Stimulated activated CD8-positive, alpha-beta memory T cell treated with anti-CD3 and anti-CD28 coated beads, Interleukin-15, amount 100 ng/mL, for 24 hours (primary cell): ENCODE measurements at places on chromosomes 5 and 9.

GRCh38 chr5:82365744-82366228 is 87.6 kb upstream of the RPS23 start:
- no peak for DNase-seq

GRCh38 chr9:100064872-100065581 is 33.8 kb downstream of the ERP44 start:
- DNase-seq = no peak

GRCh38 chr5:116472274-116472673 is 102.3 kb downstream of the SEMA6A start:
- no peak for DNase-seq

DNA sequence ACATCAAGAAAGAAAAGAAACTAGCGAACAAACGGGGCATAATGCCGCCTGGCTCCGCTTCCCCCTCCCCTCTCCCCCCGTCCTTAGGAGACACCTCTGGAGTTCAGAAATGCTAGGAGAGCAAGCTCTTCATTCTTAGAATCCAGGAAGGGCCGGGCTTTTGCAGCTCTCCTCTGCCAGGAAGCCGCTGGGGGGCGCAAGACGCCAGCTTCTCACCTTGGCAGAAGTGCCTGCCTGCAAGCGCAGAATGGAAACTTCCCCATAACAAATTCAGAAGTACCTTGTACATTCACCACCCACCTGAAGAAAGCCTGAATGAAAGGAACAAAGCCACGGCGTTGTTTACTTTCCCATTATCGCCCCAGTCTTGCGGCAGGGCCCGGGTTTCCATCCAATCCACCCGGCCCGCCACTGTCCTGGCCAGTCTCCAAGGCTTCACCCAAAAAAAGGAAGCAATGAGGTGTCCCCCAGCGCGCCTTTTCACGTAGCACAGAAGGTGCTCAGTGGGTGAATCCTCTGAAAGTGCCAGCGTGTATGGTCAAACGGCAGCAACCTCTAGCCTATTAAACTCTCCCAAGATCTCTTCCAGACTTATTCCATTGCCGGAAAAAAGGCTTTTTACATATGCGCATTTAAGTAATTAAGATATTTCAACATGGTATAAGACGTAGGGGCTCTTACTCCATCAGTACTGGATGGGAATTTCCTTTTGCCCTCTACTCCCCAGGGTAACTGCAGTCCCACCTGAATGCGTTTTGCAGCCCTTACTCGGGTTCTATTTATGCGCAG is 1.6 kb upstream of the GADD45G start:
- peak; percentile 77 for DNase-seq

DNA sequence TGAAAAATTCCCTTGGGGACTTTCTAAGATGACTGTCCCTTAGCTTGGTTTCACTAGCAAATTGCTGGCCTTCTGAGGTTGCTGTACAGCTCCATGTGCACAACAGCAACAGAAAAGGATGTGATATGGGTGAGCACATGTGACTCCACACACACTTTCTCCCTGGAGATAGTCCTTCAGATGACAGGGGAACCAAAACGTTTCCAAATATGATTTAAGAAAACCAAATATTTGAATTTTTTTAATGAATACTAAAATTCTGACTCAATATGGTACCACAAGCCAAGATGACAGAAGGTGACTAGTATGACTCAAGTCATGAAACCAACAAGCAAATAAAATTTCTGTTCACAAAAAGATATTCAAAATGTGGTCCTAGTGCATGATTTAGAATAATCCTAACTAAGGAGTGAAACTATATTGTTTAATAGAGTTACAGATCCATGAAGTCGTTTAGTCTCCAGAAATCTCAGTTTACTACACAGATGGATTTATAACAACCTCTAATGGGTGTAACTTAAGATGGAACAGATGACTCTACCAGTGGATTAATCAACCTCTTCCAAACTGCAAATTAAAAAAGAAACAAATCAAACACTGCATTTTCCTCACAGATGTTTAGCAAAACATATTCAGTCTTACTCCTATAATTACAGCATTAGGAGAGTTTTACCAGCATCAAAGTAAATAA is 144.8 kb upstream of the PIK3R1 start:
- DNase-seq = no peak

- no peak for DNase-seq
Observed at GRCh38 chr9:111807197-111807596, 12.5 kb upstream of the SHOC1 start.

DNA sequence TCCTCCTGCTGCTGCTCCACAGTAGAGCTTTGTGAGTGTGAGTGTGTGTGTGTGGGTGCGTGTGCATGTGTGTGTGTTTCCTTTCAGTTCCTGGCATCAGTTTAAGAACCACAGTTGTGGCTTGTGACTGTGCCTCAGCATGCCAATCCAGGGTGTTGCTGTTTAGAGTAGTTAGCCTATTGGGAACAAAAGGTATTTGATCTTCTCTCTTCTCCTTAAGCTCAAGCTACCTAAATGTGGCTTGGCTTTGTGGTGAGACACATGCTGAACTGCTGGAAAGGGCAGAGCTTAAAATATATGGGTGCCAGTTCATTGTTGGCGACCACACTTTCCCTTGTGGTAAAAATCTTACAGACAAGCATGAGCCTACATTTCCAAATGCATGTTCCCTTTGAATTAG is 116.6 kb upstream of the BNC2 start:
- DNase-seq = no peak
